ENCODE measurements at places on chromosomes 3 and 15.
A peak's percentile ranks its signal among the peaks of the same experiment; 100 is the strongest.

GRCh38 chr3:142536519-142536918, 42.0 kb downstream of the ATR start:
- DNase-seq, result no peak

DNA sequence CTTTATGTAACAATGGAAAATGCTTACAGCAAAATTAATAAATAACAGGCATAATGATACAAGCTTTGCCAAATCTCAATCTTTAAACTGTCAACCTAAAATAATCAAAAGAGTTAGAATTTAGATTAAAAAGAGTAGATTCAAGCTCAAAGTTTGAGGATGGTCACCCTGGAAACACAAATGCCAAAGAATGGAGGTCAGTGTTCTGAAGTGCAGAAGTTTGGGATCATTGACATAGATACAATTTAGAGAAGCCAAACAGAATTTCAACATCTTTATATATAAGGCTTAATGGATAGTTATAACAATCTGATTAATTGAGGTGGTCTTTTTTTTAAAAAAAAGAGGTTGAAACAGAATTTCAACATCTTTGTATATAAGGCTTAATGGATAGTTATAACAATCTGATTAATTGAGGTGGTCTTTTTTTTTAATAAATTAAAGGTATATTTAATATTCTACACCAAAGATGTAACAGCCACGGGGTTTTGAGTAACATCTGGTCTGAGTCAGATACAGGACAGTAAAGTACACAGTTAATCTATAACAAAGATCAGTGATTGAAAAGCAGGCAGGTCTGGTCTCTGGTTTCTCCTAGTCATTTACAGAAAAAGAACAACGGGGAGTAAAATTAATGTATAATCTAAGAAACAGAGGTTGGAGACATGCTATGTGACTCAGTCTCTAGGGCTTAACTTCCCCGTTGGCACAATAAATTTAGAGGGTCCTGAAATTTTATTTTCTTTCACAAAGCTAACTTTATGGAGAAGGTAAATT, 490.7 kb downstream of the GBE1 start:
- DNase-seq, result no peak

- DNase-seq, result no peak
Measured at GRCh38 chr3:129554356-129555152, 11.6 kb downstream of the H1-8 start.

- no peak for DNase-seq
Measured at GRCh38 chr3:101913168-101913567, 63.9 kb downstream of the NFKBIZ start.

- DNase-seq, result peak; percentile 49
Measured at GRCh38 chr3:45227071-45227820, 1.2 kb upstream of the TMEM158 start.

- DNase-seq, result no peak
Measured at GRCh38 chr3:52321481-52321880, 5.4 kb downstream of the DNAH1 start.

GRCh38 chr3:11995120-11995519, 9.1 kb upstream of the SYN2 start:
- no peak for DNase-seq

GRCh38 chr3:24687671-24688070, 193.0 kb upstream of the THRB start:
- DNase-seq, result no peak

- no peak for DNase-seq
Measured at GRCh38 chr3:10532939-10533736, 27.8 kb upstream of the ATP2B2 start.

- no peak for DNase-seq
Measured at GRCh38 chr3:23103764-23104163, 99.4 kb upstream of the UBE2E2 start.

- peak; percentile 78 for DNase-seq
Measured at GRCh38 chr15:90553248-90553745, 23.6 kb downstream of the CRTC3 start.

DNA sequence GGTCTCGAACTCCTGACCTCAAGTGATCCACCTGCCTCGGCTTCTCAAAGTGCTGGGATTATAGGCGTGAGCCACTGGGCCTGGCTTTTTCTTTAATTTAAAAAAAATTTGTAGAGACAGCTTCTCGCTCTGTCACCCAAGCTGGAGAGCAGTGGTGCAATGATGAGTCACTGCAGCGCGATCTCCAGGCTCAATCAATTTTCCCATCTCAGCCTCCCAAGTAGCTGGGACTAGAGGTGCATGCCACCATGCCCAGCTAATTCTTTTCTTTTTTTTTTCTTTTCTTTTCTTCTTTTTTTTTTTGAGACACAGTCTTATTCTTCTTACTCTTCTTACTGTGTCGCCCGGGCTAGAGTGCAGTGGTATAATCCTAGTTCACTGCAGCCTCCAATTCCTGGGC, 19.8 kb downstream of the TUBGCP4 start:
- no peak for DNase-seq

- DNase-seq, result no peak
Measured at GRCh38 chr15:49982584-49982983, 136.4 kb downstream of the ATP8B4 start.

DNA sequence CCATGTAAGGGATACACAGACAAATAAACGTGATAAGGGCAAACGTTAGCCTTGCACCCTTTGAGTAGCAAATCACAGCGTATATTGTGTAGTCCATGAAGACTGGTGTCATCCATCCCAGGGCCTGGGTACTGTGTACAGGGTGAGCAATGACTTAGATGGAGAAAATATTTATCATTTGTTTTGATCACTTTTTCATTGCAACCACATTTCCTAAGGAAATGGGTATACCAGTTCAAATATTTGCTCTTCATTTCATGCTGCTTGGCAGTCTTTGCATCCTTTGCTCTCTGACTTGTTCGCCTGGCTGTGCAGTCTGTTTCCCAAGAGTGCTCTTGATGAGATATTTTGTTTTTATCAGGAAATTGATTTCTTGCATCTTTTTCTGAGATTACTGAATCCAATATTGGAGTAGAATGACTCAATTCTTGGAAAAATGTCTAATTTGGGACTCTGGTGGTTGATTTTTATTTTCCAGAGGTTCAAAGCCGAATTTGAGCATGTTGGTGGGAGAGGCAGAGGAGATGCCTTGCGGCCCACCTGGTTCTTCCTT, 424.6 kb upstream of the SEMA6D start:
- DNase-seq, result no peak

- DNase-seq, result no peak
Measured at GRCh38 chr15:62279041-62279440, 114.0 kb upstream of the C2CD4B start.

DNA sequence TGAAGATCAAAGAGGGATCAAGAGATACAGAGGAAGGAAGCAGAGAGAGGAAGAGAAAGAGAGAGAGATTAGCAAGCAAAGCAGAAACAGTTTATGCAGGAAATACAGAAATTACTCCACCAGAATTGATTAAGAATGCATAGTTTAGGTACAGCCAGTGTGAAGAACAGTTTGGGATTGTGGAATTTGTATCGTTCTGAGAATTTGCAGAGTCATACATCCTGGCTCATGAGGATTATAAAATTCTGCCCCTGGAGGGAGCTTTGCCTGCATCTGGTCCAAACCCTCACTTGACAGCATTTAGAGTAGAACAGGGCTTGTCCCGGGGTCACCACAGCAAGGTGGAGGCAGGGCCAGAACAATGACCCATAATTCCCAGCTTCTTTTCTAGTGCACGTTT, 44.1 kb downstream of the MASP1 start:
- no peak for DNase-seq

DNA sequence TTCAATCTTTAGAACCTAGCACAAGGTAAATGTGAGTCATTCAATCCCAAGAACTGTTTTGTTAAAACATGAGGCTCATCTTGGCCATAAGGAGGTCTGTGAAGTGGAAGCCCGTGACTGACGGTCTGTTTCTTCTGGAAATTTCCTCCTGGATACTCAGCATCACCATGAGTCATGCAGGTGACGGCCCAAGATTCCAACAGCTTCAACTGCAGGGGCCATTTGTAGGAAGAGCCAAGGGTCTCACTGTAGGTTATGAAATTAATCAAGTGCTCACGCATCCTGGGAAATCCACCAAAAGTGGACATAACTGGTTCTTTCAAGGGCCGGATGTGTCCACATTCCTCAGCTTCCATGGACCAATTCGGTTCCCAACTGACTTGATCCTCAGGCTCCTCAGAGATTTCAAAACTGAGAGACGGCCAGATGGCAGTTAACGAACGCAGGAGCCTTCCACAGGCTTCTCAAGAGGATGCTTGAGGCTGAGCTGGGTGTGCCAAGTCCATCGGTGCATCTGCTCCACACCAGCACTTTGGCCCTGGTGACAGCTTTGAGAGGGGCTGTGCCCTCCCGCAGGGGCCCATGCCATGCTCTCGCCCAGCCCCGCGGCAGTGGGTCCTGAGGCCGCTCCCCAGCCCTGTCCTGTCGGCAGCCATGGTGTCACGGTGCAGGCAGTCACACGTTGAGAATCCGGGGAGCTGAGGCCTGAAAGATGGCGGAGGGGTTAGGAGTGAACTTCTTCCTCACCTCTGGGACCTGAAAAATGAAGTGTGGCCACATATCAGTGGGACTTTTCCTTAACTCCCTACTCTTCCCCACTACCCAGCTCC, 8.5 kb downstream of the MAP6D1 start:
- no peak for DNase-seq

DNA sequence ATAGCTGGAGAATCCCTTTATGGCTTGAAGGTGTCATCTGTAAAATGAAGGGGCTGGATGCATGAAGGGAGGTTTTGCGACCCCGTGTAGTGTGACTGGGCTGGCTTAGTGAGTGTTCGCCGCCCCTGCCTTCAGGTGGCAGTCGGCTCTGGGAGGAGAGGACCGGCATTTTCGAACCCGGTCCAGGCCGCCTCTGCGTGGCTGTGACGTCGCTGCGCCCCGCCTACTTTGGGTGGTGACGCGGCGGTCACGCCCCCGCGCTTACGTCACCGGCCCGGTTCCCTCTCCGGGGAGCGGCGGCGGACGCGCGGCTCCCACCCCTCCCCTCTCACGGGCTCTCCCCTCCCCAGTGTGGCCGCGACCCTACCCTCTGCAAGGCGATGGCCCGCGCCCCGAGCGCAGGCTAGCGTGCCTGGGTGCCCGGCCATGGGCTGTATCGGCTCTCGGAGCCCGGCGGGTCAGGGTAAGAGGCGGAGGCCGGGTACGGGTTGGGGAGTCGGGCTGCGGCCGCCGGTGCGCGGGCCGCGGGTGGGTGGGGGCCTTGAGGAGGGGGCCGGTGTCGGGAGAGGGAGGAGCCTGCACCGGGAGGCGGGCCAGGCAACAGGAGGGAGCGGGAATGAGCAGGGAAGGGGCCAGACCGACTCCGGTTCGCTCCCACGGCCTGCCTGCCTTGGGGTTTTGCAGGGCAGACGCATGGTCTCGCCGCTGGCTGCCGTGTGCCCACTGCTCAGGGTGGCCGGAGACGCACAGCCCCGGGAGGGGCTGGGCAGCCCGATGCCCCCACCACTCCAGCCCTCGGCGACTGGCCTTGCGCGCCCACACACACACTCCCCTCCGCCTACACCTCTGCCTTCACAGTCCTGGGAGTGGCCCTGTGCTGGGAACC, 1.5 kb upstream of the FAM131A start:
- peak; percentile 68 for DNase-seq

GRCh38 chr15:81174125-81174791, 22.4 kb upstream of the IL16 start:
- DNase-seq, result no peak

GRCh38 chr3:156460206-156460611, 94.7 kb downstream of the SSR3 start:
- no peak for DNase-seq

GRCh38 chr15:70604666-70605315, 158.6 kb downstream of the UACA start:
- peak; percentile 48 for DNase-seq

- no peak for DNase-seq
Measured at GRCh38 chr15:38624244-38625205, 59.9 kb upstream of the RASGRP1 start.

Measured in pons (tissue), 1 donor.